Renal pelvis (tissue), 12 donors: ENCODE measurements at places on chromosomes 3 and 15. TPM values are rescaled to one million over a fixed set of nuclear protein-coding genes. Genes with fewer than 3 reads are reported as not detected.

DNA sequence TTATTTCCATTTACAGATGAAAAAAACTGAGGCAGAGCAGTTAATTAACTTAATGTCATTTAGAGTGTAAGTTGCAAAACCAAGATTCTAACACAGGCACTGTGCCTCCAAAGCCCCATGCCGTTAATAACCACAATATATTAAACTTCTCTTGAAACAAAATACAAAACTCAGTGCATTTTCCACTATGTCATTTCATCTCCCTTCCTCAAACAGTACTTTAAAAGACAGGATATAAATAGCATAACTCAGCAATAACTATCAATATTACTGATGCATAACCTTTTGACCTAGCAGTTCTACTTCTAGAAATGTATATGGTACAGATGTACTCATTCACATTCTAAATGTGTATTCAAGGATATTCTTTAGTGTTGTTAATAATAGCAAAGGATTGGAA lies 5.1 kb upstream of the TASOR start:
- no peak for DNase-seq

- DNase-seq = no peak
Observed at GRCh38 chr3:105322570-105323273, 44.0 kb upstream of the ALCAM start.

The ATRIP gene
- polyA plus RNA-seq = 12.3 TPM

The CHDH gene
- 10.6 TPM for polyA plus RNA-seq

The LMAN1L gene
- 0.04 TPM for polyA plus RNA-seq

The COL6A5 gene
- polyA plus RNA-seq = 0.03 TPM

The TRPM7 gene
- polyA plus RNA-seq = 46.4 TPM

The BTLA gene
- 0.41 TPM for polyA plus RNA-seq
